GM23248 (cell line): ENCODE measurements at places on chromosomes 1 and 21. TPM values are rescaled to one million over a fixed set of nuclear protein-coding genes. Genes with fewer than 3 reads are reported as not detected.

NTPCR gene
- 23.8 and 47.0 TPM in 2 replicates for total RNA-seq

GRCh38 chr1:165882168-165882837 lies 54.9 kb downstream of the UCK2 start:
- H3K4me1 ChIP-seq, result peaks cover 17% of the 10 kb centered on the region
- no peak overlapping the region for H3K4me3 ChIP-seq
- no peak for DNase-seq

GRCh38 chr1:9916452-9916851 lies 6.4 kb upstream of the CTNNBIP1 start:
- H3K4me1 ChIP-seq, result no peaks in the 10 kb centered on the region
- DNase-seq, result no peak
- no peaks in the 10 kb centered on the region for H3K36me3 ChIP-seq
- no peak overlapping the region for H3K4me3 ChIP-seq

DNA sequence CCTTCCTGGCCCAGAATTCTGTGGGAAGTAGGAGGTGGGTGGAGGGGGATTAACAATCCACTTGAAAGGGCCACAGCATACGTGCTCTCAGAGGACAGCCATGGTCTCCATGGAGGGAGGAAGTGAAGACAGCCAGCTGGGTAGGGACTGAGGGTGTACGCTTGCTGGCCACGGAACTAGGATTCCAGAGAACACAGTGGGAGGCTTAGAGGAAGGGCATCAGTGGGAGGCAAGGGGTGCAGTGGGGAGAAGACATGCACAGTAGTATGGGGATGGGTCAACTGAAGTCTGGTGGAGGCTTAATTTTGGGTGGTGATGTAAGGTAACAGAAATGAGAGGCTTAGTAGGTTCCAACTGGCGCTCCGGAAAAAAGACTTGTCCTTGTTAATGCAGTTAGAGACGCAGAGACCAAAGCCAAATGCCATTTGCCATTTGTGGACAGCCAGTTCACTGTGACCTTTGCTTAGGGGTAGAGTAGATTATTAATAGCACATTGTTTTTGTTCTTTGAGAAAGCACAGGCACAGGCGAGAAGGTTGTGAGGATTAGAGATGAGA lies 103.0 kb downstream of the ZSCAN20 start:
- H3K4me3 ChIP-seq, result no peak overlapping the region
- no peaks in the 10 kb centered on the region for H3K27me3 ChIP-seq
- no peaks in the 10 kb centered on the region for H3K4me1 ChIP-seq
- H3K27ac ChIP-seq, result no peak overlapping the region

DNA sequence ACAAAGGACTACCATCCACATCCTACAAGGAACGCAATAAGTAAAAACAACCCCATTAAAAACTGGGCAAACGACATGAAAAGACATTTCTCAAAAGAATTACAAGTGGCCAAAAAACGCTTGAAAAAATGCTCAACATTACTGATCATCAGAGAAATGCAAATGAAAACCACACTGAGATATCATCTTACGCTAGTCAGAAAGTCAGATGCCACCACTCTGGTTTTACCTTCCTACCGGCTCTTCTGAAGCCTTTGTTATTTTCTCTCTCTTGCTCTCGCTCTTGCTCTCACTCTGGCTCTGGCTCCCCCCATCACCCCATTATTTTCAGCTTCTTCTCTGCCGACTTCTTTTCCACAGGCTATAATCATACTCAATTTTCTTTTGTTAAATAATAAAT lies 38.8 kb downstream of the VPS45 start:
- no peaks in the 10 kb centered on the region for H3K4me1 ChIP-seq
- DNase-seq, result no peak
- no peak overlapping the region for H3K4me3 ChIP-seq
- H3K36me3 ChIP-seq, result peaks cover 9% of the 10 kb centered on the region
- no peak overlapping the region for H3K27ac ChIP-seq

- DNase-seq, result no peak
- H3K27me3 ChIP-seq, result no peaks in the 10 kb centered on the region
- peaks cover 16% of the 10 kb centered on the region for H3K36me3 ChIP-seq
- no peak overlapping the region for H3K4me3 ChIP-seq
Observed at GRCh38 chr1:203685168-203685567, 58.5 kb downstream of the ATP2B4 start.

DNA sequence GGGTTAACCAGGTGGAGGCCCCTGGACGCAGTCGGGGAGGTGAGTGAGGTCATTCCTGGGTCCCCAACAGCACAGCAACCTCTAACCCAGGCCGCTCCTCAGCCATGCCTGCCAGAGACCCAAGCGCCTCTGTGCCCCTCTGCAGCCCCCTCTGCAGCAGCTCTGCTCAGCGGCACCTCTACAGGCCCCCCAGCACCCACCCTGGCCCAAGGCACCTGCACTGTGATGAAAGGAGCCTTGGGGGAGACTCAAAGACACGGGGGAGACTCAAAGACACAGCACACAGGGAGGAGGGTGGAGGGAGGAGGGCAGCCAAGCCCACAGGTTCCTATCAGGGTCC lies 19.5 kb downstream of the WDR4 start:
- H3K4me1 ChIP-seq, result no peaks in the 10 kb centered on the region
- no peak overlapping the region for H3K4me3 ChIP-seq
- peaks cover 17% of the 10 kb centered on the region; the same call in 1 of the 2 replicates for H3K36me3 ChIP-seq
- DNase-seq, result no peak

DNA sequence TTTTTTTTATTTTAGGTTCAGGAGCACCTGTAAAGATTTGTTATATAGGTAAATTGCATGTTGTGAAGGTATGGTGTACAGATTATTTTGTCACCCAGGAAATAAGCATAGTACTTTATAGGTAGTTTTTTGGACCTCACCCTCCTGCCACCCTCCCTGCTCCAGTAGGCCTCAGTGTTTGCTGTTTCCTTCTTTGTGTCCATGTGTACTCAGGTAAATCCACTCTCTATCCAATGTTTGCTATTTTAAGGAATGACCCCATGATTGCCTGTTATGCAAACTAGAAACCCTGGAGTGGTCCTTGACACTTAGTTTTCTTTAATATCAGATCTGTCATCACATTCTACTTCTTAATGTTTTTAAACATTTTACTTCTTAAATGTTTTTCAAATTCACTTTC lies 33.9 kb downstream of the LHX9 start:
- H3K4me1 ChIP-seq, result peaks cover 17% of the 10 kb centered on the region
- no peak overlapping the region for H3K27ac ChIP-seq
- H3K36me3 ChIP-seq, result no peaks in the 10 kb centered on the region
- no peak overlapping the region for H3K4me3 ChIP-seq
- DNase-seq, result no peak
- no peaks in the 10 kb centered on the region for H3K27me3 ChIP-seq

DNA sequence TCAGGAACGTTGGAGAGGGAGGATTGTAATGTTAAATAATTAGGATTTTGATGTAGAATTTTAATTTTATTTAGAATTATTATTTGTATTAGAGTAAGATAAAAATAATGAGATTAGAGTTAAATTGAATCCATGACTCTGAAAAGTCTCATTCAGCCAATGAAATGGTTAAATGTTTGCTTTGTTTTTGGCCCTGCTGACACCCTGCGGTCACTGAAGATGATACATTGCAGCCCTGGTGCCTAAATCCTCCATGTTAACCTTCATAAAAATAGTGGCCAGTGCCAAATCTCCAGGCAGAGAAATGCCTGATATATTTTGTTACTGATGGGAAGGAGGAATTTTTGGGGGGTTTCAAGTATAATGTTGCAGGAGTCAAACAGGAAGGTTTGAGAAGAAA lies 27.3 kb upstream of the RLF start:
- peaks cover 11% of the 10 kb centered on the region for H3K27me3 ChIP-seq
- no peak overlapping the region for H3K27ac ChIP-seq
- H3K36me3 ChIP-seq, result no peaks in the 10 kb centered on the region
- DNase-seq, result no peak
- no peaks in the 10 kb centered on the region for H3K4me1 ChIP-seq
- H3K4me3 ChIP-seq, result no peak overlapping the region

OR2L5 gene
- total RNA-seq, result not detected in 2 replicates

DNA sequence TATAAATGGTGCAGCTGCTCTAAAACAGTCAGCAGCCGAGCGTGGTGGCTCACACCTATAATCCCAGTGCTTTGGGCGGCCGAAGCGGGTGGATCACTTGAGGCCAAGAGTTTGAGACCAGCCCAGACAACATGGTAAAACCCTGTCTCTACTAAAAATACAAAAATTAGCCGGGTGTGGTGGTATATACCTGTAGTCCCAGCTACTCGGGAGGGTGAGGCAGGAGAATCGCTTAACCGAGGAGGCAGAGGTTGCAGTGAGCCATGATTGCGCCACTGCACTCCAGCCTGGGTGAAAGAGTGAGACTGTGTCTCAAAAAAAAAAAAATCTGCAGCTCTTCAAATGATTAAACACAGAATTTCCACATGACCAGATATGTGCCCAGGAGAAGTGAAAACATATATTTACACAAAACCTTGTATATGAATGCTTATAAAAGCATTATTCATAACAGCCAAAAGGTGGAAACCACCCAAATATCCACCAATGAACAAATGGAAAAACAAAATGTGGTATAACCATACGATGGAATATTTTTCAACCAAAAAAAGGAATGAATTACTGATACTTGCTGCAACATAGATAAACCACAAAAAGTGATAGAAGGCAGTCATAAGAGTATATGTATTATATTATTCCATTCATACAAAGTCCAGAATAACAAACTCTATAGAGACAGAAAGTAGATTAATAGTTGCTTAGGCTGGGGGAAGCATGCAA lies 14.1 kb downstream of the EPS15 start:
- H3K27me3 ChIP-seq, result no peaks in the 10 kb centered on the region
- no peak for DNase-seq
- H3K4me3 ChIP-seq, result no peak overlapping the region
- H3K4me1 ChIP-seq, result peaks cover 15% of the 10 kb centered on the region
- H3K36me3 ChIP-seq, result no peaks in the 10 kb centered on the region
